CD4-positive, alpha-beta T cell treated with Interleukin-17A for 4 hours (primary cell): ENCODE measurements at places on chromosomes 1 and 21.
A peak's percentile ranks its signal among the peaks of the same experiment; 100 is the strongest.

DNA sequence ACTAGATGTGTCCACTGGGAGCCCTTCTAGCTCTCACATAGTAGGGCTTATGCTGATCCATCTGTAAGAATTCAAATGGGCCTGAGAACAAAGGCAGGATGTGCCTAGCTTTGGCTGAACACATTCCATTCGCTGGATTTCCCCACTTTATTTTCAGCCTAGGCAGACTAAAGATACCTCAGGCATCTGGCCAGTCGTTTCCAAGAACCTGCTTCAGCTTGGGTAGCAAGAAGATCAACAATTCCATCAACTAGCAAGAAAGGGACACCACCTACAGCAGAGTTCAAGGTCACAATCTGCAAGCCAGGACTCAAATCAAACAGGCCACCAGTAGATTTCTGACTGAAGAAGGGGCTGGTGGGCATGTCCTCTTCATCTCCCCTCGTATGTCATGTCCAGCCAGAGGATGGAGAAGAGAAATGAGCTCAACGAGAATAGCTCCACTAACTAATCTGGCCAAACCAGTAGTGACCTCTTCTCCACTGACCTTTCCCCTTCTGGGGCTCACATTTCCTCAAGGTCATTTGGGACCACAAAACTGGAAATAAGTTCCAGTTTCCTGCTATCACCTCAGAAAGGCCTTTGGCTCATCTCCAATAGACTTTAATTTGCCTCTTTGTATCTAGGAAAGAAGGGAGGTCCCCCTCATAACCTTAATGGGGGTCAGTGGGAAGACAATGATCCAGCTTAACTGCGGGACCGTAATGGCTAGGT, 14.2 kb downstream of the TXNIP start:
- DNase-seq = no peak

DNA sequence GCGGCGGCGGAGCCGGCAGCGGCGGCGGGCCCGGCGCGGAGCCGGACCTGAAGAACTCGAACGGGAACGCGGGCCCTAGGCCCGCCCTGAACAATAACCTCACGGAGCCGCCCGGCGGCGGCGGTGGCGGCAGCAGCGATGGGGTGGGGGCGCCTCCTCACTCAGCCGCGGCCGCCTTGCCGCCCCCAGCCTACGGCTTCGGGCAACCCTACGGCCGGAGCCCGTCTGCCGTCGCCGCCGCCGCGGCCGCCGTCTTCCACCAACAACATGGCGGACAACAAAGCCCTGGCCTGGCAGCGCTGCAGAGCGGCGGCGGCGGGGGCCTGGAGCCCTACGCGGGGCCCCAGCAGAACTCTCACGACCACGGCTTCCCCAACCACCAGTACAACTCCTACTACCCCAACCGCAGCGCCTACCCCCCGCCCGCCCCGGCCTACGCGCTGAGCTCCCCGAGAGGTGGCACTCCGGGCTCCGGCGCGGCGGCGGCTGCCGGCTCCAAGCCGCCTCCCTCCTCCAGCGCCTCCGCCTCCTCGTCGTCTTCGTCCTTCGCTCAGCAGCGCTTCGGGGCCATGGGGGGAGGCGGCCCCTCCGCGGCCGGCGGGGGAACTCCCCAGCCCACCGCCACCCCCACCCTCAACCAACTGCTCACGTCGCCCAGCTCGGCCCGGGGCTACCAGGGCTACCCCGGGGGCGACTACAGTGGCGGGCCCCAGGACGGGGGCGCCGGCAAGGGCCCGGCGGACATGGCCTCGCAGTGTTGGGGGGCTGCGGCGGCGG, 1.0 kb downstream of the ARID1A start:
- DNase-seq = peak; percentile 68

- no peak for DNase-seq
Observed at GRCh38 chr1:23837908-23838307, 12.7 kb upstream of the HMGCL start.

GRCh38 chr1:154407198-154408091, 2.3 kb downstream of the IL6R start:
- DNase-seq = peak; percentile 56

GRCh38 chr1:219790834-219791615, 137.3 kb downstream of the SLC30A10 start:
- DNase-seq = no peak

GRCh38 chr1:180675586-180675985, 43.8 kb downstream of the XPR1 start:
- no peak for DNase-seq

DNA sequence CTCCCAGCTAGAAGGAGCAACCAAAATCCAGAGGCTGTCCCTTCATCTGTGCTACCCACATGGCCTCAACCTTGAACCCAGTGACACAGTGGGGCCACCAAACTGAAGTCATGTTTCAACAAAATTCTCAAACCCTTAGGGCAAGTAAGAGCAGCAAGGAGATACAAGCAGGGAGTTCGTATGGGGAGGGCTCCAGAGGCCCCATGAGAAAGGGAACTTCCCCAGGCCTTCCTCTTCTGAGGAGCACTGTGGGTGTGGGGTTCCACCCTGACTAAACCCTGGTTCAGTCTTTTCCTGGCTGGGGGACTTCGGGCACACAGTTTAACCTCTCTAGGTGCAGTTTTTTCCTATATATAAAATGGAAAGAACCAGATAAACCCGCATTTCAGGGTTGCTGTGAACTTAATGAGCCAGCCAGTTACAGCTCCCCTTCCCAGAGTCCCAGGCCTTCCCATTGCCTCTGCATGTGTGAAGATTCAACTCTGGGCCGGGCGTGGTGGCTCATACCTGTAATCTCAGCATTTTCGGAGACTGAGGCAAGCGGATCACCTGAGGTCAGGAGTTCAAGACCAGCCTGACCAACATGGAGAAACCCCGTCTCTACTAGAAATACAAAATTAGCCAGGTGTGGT, 8.0 kb upstream of the THEMIS2 start:
- peak; percentile 43 for DNase-seq

DNA sequence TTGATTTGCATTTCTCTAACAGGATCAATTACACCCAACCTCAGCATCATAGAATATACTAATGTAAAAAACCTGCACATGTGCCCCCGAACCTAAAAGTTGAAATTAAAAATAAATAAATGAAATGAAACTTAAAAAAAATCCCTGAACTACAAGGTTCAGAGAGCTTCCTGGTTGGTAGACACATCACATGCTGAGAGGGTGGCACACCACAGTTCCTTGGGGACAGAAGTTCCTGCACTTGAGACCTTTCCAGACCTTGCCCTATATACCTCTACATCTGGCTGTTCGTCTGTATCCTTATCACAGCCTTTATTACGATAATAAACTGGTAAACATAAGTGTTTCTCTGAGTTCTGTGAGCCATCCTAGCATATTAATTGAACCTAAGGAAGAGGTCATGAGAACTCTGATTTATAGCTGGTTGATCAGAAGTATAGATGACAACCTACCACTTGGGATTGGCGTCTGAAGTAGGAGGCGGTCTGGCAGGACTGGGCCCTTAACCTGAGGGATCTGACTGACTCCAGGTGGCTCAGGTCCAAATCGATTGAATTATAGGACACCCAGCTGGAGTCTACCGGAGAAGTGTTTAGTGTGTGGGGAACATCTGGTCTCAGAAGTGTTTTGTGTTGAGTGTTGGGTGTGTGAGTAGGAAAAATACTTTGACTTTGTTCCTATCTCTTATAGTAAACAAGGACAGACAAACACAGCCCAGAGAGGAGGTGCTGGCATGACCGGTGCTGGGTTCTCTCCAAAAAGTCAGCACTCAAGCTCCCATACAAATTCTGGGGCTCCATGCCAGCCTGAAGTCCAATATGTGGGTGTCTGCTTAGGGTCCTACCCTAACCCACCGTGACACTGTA, 19.0 kb downstream of the C1orf115 start:
- no peak for DNase-seq

GRCh38 chr21:33688353-33688752, 46.1 kb downstream of the ITSN1 start:
- DNase-seq = no peak

DNA sequence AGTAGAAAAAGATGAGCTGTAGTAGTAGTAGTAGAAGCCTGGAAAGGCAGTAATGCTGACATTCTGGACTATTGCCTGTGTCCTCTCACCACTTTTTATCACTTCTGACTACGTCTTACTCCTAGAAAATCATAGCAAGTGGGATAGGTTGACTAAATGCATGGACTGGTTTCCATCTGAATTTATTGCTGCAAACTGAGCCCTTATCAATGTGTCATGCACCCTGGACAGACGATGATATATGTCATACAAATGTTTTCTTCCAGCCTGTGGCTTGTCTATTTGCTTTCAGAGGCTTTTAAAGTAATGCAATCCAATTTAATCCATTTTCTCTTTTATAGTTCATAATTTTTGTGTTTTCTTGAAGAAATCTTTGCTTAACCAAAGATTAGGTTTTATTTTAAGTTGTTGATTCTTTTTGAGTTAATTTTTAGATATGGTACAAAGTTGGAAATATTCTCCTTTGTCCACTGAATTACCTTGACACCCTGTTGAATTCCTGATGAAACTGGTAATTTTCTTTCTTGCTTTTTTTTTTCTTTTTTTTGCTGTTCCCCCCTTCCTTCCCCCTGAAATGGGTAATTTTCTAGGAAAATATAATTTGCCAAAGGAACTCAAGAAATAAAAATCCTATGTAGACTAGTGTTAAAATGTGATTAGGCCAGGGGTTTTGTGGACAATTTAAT, 47.1 kb downstream of the PHACTR4 start:
- no peak for DNase-seq

- no peak for DNase-seq
Observed at GRCh38 chr1:212721388-212722247, 22.0 kb upstream of the BATF3 start.

GRCh38 chr1:184567009-184567408, 180.2 kb downstream of the C1orf21 start:
- no peak for DNase-seq

DNA sequence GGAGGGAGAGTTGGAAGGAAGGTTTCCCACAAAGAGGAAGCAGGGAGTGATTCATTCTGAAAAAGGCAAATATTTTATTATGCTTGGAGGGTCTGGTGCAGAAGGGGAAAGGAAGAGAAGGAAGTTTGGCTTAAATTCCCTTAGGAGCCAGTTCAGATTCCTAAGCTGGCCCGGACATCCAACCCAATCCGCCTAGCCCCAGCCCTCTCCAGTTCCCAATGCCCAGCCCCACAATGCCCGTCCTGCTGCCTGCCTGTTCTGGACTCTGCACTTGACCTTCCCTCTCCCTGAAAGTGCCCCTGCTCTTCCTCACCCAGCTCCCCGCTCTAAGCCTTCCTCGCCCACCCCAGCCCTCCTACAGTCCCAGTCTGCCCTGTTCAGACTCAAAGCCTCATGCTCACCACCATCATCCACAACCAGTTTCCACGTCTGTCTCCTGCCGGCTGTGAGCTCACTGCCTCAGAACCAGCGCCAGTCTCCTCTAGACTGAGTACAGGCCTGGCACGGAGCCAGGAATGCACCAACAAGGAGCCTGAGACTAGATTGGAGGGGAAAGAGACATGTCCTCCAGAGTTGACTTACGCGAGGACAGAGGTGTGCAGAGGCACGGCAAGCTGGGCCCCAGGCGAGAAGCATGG, 18.9 kb downstream of the CAPN2 start:
- DNase-seq = no peak

GRCh38 chr21:26776310-26777021, 68.7 kb downstream of the ADAMTS1 start:
- DNase-seq = no peak

DNA sequence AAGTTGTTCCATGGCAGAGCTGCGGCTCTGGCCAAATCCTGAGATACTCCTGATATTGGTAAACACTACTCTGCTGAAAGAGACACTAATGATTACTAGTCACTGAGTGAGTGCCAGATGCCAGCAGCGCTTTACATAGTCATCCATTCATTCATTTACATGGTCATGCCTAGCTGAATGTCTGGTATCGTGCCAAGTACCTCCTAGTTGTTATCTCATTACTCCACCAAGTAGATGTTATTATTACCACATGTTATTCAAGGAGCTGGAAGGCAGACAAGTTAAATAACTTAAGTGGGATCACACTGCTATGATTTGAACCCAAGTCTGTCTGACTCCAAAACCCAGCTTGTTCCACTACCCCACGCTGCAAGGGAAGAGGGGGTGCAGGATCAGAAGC, 4.7 kb downstream of the OLFML2B start:
- DNase-seq = no peak

DNA sequence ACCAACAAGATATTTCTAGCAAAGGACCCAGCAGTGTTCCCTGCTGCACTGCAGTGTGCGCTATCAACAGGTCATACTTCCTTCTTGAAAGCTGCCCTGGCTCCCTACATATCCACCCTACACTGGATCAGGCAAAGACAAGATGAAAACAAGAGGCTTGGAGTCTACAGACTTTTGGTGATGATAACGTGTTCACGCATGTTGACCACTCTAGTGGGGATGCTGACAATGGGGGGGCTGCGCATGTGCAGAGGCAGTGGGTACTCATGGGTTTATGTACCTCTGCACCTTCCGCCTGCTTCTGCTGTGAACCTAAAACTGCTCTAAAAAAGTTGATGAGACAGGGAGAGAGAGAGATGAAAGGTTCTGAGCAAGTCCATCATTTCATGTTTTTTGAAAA, 5.5 kb downstream of the ENO1 start:
- no peak for DNase-seq
